ENCODE measurements at places on chromosomes 3 and 15. TPM values are rescaled to one million over a fixed set of nuclear protein-coding genes. Genes with fewer than 3 reads are reported as not detected.

DNA sequence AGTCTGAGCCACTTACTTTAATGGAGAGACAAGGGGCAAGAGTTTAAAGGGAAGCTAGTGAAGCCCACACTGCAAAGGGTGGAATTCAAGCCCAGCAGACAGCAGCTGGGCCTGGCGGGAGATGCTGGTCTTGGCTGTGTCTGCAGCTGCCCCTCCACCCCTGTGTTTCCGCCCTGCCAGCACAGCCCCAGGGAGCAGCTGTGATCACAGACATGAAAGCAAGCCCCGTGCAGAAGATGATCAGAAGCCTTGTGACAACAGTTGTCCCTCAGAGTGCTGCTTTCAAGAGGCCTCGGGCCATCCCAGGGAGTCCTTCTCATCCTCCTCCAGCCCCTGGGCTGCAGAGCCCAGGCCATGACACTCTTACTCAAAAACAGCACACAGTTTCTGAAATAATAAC, 24.1 kb upstream of the SLC6A1 start:
- DNase-seq, result no peak
- no peaks in the 10 kb centered on the region for H3K4me1 ChIP-seq
- no peak overlapping the region for H3K27ac ChIP-seq
- no peak overlapping the region for H3K4me3 ChIP-seq

GRCh38 chr3:194061421-194062030, 74.4 kb upstream of the HES1 start:
- H3K4me1 ChIP-seq, result peaks cover 5% of the 10 kb centered on the region
- DNase-seq, result no peak
- H3K27me3 ChIP-seq, result peaks cover 14% of the 10 kb centered on the region
- H3K4me3 ChIP-seq, result no peak overlapping the region

- peaks cover 15% of the 10 kb centered on the region for H3K4me1 ChIP-seq
- peak overlapping the region; percentile 40 for H3K27ac ChIP-seq
- peaks cover 3% of the 10 kb centered on the region for H3K27me3 ChIP-seq
- DNase-seq, result no peak
- H3K4me3 ChIP-seq, result no peak overlapping the region
Measured at GRCh38 chr15:89395461-89395871, 60.8 kb upstream of the POLG start.

- DNase-seq, result no peak
- no peaks in the 10 kb centered on the region for H3K36me3 ChIP-seq
- no peak overlapping the region for H3K27ac ChIP-seq
- no peak overlapping the region for H3K4me3 ChIP-seq
- peaks cover 12% of the 10 kb centered on the region for H3K27me3 ChIP-seq
- no peaks in the 10 kb centered on the region for H3K4me1 ChIP-seq
Measured at GRCh38 chr3:39763390-39763789, 46.0 kb upstream of the MYRIP start.

GRCh38 chr15:52683580-52683979, 4.4 kb upstream of the ATOSA start:
- peaks cover 3% of the 10 kb centered on the region for H3K27me3 ChIP-seq
- peak overlapping the region; percentile 57 for H3K27ac ChIP-seq
- H3K36me3 ChIP-seq, result no peaks in the 10 kb centered on the region
- peaks cover 28% of the 10 kb centered on the region for H3K4me1 ChIP-seq
- DNase-seq, result no peak
- peak overlapping the region; percentile 63 for H3K4me3 ChIP-seq

CAMK2N2 gene
- 1.2 TPM for total RNA-seq

GOLGA8F gene
- total RNA-seq, result not detected
